ENCODE measurements at places on chromosomes 5 and 9.
A peak's percentile ranks its signal among the peaks of the same experiment; 100 is the strongest.

DNA sequence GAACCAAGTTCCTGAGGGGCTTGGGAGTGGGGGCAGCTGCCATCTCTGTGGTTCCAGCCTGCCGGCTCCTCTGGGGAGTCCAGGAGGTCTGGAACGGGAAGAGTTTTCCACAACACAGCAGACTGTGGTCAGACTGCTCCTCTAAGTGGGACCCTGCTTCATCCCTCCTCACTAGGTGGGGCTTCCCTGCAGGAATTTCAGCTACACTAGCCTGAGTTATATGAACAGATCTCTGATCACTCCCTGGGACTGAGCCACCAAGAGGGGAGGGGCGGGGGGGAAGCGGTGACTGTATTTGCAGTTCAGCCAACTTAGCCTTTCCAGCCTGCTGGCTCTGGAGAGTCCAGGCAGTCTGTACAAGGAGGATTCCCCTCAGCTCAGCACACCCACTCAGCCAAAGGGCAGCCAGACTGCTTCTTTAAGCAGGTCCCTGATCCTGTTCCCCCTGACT lies 19.4 kb downstream of the DTWD2 start:
- DNase-seq: no peak

GRCh38 chr5:135471726-135472125 lies 19.6 kb upstream of the TIFAB start:
- no peak for DNase-seq

GRCh38 chr9:123011878-123012528 lies 21.5 kb upstream of the GPR21 start:
- DNase-seq: no peak

DNA sequence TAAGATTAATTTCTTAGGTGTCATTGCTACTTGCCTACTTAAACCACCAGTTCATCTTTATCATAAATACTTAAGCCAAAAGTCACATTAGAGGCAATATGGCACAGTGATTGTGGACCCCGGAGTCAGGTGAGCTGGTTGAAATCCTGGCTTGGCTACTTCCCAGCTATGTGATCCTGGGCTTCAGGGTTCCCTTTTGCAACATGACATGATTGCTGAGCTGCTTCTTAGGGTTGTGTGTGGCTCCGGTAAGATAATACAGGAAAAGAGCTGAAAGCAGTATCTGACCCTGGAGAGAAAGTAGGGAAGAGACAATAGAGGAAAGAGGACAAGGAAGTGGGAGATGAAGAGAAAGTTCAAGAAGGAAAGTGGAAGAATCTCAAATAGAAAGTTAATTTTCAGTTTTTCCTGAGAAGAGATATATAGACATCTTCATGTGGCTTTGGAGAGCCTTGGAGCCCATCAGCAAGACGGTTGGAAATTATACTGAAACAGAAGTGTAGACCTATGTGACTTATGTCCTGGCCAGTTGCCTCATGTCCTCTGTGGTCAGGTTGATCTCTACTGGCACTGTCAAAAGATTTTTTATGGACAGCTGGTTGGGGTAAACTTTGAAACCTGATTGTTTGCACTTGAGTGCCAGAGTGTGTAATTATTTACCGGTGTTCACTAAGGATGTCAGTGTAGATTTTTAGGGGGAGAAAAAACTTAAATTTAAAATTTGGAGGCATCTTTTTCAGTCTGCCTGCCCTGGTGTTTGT lies 93.2 kb downstream of the GHR start:
- no peak for DNase-seq

DNA sequence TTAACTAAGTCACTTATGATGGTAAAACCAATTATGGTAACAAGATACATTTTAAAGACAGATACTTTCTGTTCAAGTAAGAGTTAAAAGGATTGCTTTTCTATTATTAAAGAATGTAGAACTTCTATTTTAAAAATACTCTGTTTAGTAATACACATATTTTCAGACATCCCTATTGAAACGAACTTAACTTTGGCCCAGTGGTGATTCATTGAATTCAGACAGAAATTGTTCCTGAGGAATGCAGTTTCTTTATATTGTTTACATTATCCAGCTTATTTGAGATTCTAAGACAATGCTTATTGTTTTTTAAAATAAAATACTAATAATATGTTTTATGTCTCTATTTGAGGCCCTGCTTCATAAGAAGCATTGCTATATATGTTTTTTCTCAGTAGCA lies 816.4 kb downstream of the SEMA5A start:
- no peak for DNase-seq

GRCh38 chr9:12680757-12681156 lies 12.4 kb upstream of the TYRP1 start:
- no peak for DNase-seq

GRCh38 chr5:139759219-139759721 lies 36.3 kb upstream of the PSD2 start:
- no peak for DNase-seq

DNA sequence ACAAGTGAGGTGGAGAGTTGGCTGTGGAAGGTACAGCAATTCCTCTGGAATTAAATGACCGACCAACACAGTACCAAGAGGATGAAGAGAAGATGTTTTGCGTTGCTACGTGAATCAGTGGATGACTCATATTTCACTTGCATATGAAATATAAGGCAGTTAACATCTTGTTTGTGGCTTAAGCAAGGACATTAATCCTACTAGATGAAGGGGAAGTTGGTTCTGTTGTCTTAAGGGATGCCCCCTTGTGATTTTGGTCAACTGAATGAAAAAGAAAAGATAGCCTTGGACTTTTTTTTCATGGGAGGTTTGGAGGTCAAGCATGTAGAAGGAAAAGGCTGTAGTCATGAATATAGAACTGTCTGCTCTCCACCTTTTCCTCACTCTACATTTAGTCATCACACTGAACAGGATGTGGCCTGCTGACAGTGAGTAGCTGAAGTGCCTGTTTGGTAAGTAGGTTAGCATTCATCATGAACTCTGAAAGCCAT lies 33.9 kb downstream of the VLDLR start:
- peak; percentile 85 for DNase-seq

GRCh38 chr5:110413856-110414255 lies 312.6 kb downstream of the TMEM232 start:
- no peak for DNase-seq

DNA sequence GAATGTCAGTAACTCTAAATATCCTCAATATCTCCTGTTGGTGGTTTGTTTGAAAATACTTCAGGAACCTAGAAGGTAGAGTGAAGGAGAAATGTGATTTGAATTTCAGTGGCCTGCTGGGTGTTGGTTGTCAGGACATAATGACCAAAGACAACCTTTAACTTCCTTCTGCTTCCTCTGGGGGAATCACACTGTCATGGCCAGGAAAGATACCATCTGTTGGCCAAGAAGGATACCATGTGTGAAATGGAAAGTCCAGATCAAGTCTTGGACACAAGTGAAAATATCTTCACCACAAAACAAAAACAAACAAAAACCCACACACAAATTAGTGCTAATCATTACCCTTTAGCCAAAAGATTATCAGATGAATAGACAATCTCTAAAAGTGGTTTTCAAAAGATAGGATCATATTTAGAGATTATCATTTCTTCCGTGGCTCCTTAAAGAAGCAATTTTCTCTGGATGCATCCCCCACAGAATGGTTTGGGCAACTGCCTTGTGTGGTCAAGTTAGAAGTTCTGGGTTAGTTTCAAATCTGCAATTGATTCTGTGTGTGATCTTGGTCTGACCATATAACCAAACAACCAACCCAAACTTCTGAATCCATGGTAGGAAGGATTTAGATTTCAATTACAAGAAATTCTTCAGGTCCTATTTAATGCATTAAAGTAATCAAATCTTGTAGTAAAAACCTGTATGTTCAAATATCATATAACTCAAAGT lies 1.6 kb downstream of the C1QTNF3 start:
- no peak for DNase-seq

DNA sequence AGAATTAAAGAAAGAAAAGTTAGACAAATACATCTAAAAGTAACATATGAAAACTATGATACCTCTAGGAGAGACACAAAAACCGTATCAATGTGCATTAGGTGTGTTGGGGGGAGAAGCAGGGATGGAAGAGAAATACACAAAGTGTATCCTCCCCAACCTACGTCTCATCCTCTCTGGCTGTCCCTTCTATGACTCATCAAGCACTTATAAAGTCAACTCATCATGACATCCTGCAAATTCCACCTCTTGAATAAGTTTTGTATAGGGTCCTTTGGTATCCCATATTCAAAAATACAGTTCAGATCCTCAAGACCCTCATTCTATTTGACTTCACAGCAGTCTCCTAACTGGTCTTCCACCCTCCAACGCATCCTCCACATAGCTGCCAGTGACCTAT lies 917.6 kb upstream of the DMAC1 start:
- DNase-seq: no peak

DNA sequence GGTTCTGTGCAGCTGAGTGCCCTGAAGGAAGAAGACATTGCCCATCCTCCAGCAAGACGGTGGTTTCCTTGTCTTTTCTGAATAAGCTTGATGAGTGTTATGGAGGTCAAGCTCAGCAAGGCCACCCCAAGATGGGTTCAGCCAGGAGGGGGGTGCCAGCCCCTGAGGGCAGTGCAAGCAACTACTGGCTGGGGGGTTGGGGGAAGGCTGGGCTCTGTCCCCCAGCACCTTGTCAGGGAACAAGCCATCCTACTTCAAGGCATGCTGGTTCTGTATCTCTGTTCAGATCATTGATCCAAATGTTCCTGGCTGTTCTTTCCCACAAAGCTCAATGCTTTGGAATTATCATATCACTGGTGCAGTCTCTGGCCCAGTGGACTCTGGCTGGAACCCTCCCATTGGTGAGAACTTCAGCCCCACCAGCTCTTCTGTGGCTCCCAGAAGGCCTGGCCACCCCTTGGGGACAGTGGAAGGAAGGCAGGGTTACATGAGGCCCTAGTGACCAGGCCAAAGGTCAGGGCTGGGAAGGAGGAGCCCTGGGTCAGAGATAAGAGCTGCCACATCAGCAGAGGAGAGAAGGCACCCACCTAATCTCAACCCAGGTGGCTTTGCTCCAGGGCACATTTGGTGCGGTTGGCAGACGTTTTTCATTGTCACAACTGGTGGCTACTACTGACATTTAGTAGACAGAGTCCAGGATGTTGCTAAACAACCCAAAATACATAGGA lies 280.2 kb downstream of the IRX2 start:
- no peak for DNase-seq

DNA sequence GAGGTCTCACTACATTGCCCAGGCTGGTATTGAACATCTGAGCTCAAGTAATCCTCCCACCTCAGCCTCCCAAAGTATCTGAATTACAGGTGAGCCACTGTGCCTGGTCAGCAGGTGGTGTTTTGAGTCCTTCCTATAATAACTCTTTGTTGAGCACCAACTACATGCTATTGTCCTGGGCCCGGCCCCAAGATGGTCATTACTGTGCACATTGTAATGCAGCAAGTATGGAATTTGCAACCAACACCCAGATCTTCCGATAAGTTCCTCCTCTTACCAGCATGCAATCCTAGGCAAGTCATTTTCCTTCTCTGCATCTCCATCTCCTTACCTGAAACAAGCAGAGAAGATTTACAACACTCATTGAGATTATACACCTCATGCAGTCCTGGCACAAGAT lies 510.3 kb upstream of the KLF4 start:
- DNase-seq: no peak

GRCh38 chr9:84141741-84142370 lies 161.3 kb downstream of the RMI1 start:
- DNase-seq: no peak

- no peak for DNase-seq
Observed at GRCh38 chr5:1413211-1413610, 32.0 kb downstream of the SLC6A3 start.

- no peak for DNase-seq
Observed at GRCh38 chr5:91474201-91474600, 91.1 kb upstream of the ARRDC3 start.

DNA sequence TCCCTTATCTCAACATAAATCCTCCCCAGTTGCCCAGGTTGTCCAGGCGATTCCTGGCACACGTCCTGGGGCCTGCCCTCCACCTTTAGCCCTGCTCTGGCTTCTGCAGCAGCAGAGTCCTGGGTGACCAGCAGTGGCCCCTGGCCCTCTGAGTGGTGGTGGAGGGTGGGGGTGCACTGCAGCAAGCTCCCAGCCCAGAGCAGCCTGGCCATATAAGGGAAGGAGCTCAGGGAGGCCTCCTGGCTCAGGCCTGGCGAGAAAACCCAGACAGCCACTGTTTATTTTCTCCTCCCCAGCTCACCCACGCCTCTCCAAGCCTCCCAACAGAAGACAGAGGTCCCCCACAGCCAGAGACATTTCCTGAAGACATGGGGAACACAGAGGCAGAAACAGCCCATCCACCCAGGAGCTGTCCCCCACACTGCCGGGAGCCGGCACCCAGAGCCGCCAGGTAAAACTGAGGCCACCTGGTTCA lies 44.7 kb upstream of the IL17B start:
- no peak for DNase-seq

GRCh38 chr5:164885179-164885578 lies 1379.8 kb downstream of the MAT2B start:
- DNase-seq: no peak

DNA sequence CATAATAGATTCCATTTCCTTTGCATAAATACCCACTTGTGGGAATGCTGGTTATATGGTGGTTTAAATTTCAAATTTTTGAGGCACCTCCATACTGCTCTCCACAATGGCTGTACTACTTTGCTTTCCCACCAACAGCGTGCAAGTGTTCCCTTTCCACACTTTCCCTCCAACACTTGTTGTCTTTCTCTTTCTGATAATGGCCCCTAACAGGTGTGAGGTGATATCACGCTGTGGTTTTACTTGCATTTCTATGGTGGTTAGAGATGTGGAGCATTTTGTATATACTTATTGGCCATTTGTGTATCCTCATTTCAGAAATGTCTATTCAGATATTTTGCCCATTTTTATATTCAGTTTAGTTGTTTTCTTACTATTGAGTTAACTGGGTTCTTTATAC lies 34.6 kb downstream of the CTSL start:
- no peak for DNase-seq

GRCh38 chr9:106956971-106957370 lies 94.0 kb downstream of the ZNF462 start:
- DNase-seq: no peak

- DNase-seq: no peak
Observed at GRCh38 chr5:143870362-143870761, 58.4 kb downstream of the HMHB1 start.

DNA sequence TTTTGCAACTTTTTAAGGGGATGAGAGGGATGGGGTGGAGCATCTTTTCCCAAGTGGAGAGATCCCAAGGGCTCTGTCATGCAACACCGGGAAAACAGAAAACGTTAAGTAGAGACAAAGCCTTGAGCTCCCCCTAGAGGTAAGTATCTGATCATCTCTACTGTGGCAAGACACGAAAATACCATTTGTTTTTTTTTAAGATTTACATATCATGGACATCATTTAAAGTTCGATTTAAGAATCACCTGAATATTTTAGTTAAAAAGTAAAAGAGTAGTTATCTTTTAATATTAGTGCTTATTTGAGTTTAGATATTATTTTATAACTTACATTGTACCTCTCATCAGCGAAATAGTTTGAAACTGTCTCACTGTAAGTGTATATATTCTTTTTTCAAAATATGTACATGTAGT lies 200.4 kb downstream of the LRRC70 start:
- peak; percentile 46 for DNase-seq

DNA sequence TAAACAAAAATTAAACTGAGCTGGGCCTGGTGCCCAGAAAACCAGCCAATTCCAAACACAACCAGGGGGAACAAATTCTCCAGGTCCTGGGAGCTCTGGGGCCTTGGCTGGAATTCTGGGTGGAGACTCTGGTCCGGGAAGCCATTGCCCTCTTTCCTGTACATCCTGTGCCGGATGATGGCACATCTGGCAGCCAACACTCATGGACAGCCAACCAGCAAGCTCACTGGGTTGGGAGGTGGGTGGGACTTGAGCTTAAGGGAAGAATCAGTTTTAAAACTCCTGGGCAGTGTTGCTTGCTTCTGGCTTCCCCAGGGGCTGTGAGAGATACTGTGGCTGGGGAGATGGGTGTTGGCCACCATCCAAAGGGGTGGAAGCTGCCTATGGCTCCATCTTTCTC lies 56.1 kb downstream of the PCDH1 start:
- DNase-seq: no peak
